ENCODE measurements at places on chromosomes 11 and 22. TPM values are rescaled to one million over a fixed set of nuclear protein-coding genes. Genes with fewer than 3 reads are reported as not detected.

Gene RASSF7
- total RNA-seq, result 5.4 TPM

Gene ARHGAP20
- 2.2 TPM for total RNA-seq

Gene FAT3
- 1.3 TPM for total RNA-seq

Gene OR8D4
- not detected for total RNA-seq

Gene CKAP5
- total RNA-seq, result 38.8 TPM

DNA sequence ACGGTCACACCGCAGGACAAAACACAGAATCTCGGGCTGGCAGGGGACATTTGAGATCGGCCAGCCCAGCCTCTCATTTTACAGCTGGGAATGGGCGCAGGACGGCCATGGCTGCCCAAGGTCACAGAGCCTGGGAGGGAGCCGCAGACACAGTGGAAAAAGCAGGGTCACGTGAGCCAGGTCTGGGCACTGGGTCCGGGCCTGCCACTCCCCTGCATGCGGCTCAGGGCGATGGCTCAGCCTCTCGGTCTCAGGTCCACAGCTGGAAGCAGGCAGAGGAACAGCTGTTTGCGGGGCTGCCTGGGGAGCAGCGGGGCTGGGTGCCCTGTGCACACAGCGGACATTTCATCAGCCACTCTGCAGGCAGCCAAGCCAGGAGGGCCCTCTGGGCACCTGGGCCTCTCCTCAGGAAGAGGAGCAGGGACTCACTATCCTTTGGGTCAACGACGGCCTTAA, 10.4 kb upstream of the PPARA start:
- peak; percentile 67 for DNase-seq

- DNase-seq, result no peak
Observed at GRCh38 chr11:77993902-77994301, 566 bp downstream of the INTS4 start.
